Stimulated activated CD8-positive, alpha-beta memory T cell treated with anti-CD3 and anti-CD28 coated beads, Interleukin-2, amount 100 ng/mL, for 1 hour (primary cell): ENCODE measurements at places on chromosomes 2 and 18.

DNA sequence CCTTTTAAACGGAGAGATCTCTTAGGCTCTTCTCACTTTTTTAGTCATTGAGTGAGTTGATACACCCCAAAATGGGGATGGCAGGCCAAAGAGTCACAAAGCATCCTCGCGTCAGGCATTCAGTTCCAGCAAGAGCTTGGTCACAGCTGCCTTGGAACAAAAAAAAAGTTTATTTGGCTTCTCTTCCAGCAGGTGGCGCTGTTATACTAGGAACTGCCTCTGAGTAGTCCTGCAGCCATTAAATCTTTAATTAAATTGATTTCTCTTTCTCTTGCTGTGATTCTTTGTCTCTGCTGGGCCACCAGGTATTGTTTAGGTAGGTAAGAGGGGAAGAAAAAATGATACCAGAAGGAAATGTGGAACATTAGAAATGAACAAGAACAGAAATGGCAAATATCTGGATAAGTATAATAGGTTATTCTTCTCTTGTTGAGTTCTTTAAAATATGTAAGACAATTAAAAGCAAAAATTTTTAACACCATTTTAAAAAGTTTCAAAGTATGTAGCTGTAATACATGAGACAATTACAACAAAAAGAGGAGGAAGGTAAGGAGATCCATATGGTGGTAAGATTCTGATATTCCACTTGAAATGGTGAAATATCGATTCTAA lies 175.1 kb downstream of the GALNT1 start:
- DNase-seq: peak; percentile 4

DNA sequence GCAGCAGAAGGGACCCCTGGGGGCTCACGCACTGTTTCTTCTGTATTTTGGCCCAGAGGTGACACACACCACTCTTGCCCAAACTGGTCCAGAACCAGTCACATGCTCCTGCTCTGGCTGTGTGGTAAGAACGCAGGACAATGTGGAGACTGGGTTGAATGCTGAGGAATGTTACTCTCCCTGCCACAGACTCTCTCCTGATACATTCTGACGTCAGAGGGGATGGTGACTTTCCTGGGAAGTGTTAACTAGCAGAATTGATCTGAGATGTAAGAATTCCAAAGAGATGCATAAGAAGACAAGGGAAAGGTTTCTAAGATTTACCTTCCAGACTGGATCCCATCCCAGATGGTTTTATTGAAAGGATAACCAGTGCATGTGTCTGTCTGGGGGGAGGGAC lies 100.8 kb downstream of the ASB1 start:
- no peak for DNase-seq

- no peak for DNase-seq
These were observed 247.8 kb upstream of the HDAC4 start for GRCh38 chr2:239648607-239649006.

GRCh38 chr2:64094663-64095382 lies 49.4 kb downstream of the PELI1 start:
- DNase-seq: no peak

DNA sequence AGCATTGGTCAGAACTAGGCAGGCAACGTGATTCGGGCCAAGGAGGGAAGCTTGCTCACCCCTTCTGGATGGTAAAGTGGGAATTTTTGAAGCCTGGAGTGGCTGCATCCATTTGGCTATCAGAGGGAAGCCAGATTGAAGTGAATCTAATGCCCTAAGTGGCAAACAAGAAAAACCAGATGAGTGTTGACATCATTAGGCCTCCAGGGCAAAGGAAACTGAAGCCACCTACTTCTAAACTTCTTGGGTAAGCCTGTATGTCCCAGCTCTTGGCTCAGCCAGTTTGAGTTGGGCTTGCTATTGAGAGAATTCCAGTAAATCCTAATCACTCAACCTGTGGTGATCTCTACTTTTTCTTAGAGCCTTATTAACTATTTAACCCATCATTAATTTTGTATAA lies 20.9 kb downstream of the SOX11 start:
- DNase-seq: no peak

DNA sequence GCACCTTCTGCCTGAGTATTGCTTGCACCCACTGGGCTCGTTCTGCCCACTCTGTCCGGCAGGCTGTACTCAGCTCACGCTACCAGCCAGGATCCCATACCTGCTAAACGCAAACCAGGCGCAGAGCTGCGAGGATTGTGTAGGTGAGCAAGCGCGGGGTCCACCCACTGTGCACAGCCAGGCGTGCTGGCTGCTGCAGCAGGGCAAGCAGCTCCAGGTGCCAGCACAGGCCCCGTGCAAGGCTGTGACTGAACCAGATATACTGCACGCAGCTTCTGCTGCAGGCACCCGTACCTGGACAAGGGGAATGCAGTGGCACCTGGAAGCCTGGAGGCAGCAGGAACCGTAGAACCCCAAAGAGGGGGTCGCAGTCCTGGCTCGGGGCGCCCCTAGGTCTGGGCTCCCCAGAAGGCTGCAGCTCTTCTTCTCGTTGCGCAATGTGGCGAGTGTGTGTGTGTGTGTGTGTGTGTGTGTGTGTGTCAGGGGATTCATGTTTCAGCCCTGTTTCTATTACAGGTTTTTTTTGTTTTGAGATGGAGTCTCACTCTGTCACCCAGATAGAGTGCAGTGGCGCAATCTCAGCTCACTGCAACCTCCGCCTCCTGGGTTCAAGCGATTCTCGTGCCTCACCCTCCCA lies 46.1 kb upstream of the RAB1A start:
- DNase-seq: no peak

GRCh38 chr2:138036522-138036921 lies 72.2 kb downstream of the HNMT start:
- DNase-seq: no peak

- no peak for DNase-seq
These were observed 192.2 kb upstream of the HS6ST1 start for GRCh38 chr2:128510701-128511397.

- no peak for DNase-seq
These were observed 235.2 kb downstream of the GCA start for GRCh38 chr2:162579169-162579568.

- DNase-seq: no peak
These were observed 52.6 kb downstream of the VRK2 start for GRCh38 chr2:58099096-58099769.

DNA sequence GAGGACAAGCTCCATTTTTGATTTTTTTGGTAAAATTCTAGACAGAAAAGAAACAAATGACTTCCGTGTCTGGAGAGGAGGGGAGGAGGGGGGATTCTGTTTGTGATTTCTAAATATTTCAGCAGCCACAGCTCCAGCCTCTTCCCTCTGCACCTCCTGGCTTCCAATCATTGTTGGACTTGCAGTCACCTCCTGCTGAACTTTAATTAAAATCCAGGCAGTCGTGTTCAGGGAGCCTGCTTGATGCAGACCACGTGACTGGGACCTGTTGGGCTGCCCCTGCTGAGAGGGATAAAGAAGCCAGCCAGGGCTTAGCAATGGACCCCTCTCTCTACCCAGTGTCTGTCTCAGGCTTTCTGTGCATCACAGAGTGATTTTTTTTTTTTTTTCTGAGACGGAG lies 115.1 kb downstream of the SH3BP4 start:
- no peak for DNase-seq

DNA sequence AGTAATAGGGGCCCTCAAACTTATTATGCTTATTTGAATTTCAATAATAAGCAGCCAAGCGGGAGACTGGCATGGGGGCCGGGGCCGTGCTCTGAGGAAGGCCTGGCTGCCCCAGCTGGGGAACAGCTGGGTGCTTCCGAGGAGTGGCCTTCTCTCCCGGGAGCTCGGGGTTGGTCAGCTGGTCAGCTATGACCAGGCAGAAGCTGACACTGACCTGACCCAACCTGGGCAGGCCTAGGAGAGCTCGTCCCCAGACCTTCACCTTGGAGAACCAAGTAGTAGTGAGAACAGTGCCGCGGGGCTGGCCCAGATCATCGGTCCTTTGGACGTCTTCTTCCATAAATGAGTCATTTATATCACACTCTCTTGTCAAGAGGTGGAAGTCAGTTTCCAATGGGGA lies 36.1 kb downstream of the RRM2 start:
- no peak for DNase-seq

DNA sequence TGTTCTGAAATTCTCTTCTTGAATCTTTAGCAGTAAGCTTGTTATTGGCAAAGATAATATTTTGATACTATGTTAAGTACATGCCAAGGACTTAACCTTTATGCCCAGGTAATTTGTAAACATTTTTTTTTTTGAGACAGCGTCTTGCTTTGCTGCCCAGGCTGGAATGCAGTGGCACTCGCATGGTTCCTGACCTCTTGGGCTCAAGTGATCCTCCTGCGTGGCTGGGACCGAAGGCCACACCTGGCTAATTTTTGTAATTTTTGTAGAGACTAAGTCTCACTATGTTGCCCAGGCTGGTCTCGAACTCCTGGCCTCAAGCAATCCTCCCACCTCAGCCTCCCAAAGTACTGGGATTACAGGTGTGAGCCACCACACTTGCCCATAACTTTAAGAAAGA lies 35.7 kb upstream of the ZCCHC2 start:
- no peak for DNase-seq

- DNase-seq: no peak
These were observed 11.1 kb upstream of the MSGN1 start for GRCh38 chr2:17805166-17805565.

GRCh38 chr2:14752295-14752694 lies 119.8 kb downstream of the LRATD1 start:
- no peak for DNase-seq

GRCh38 chr2:169828141-169828811 lies 1.0 kb downstream of the UBR3 start:
- DNase-seq: no peak

DNA sequence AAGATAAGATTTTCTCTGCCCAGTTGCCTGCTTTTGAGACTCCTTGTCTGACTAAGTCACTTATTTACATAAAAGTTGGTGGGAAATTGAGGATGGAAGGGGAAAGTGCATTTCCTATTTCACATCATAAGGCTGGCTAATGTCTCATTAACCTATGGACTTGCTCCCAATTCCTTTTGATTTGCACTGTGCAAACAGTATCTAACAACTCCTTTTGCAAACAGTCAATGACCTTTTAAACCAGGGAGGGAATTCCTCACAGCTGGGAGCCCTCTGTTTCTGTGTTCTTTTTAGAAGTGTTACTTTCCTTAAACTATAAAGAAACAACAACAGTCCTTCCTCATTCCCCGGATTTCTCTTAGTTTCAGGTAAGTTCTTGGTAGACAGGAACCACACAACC lies 272.8 kb downstream of the RND3 start:
- DNase-seq: no peak

- no peak for DNase-seq
These were observed 221.6 kb downstream of the NR4A2 start for GRCh38 chr2:156110890-156111289.

GRCh38 chr18:2903006-2903405 lies 56.2 kb downstream of the EMILIN2 start:
- DNase-seq: no peak

GRCh38 chr2:135985018-135985825 lies at the start of gene DARS1:
DARS1 (minus strand) TSS chr2:135985626; CDS start chr2:135985468, 158 bp downstream.
- peak; percentile 47 for DNase-seq

- DNase-seq: no peak
These were observed 29.2 kb downstream of the NIFK start for GRCh38 chr2:121707344-121707919.

GRCh38 chr2:214774108-214774507 lies 35.4 kb downstream of the BARD1 start:
- no peak for DNase-seq

DNA sequence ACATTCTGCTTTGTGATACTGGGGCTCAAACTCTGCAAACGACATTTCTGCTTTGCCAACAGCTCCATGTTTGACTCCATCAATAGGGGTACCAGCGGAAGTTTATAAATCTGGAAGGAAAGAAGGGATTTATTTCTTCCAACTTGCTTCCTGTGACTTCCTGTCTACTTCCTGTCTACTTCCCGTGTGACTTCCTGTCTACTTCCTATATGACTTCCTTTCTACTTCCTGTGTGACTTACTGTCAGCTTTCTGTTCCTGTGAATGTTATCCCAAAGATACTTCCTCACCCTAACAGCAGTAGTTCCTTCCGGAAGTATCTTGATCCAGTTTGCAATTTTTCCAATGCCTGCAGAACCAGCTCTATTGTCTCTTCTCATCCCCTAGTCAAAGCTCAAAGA lies 52.0 kb upstream of the MBOAT2 start:
- no peak for DNase-seq

- DNase-seq: no peak
These were observed 139.7 kb downstream of the BCL11A start for GRCh38 chr2:60413814-60414168.

GRCh38 chr2:175168564-175168945 lies 552 bp upstream of the ATF2 start:
- no peak for DNase-seq

- no peak for DNase-seq
These were observed 133.2 kb upstream of the MEIS1 start for GRCh38 chr2:66301767-66302140.

DNA sequence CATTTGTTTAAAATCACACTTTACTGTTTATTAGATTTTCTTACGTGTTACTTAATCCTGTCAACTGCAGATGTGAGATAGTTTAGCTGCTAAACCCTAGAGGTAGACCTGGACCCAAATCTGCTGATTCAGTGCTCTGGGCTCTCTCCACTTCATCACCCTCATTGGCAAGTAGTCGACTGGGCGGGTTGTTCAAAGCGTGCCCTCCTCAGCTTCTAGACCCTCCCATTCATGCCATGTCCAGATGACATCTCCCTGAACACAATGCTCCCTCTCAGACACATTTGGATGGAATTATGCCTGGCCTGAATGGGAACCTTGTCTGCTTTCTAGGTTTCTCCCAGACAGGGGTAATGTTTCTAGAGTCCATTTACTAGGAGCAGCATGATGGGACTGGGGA lies 43.7 kb downstream of the RPIA start:
- DNase-seq: no peak

DNA sequence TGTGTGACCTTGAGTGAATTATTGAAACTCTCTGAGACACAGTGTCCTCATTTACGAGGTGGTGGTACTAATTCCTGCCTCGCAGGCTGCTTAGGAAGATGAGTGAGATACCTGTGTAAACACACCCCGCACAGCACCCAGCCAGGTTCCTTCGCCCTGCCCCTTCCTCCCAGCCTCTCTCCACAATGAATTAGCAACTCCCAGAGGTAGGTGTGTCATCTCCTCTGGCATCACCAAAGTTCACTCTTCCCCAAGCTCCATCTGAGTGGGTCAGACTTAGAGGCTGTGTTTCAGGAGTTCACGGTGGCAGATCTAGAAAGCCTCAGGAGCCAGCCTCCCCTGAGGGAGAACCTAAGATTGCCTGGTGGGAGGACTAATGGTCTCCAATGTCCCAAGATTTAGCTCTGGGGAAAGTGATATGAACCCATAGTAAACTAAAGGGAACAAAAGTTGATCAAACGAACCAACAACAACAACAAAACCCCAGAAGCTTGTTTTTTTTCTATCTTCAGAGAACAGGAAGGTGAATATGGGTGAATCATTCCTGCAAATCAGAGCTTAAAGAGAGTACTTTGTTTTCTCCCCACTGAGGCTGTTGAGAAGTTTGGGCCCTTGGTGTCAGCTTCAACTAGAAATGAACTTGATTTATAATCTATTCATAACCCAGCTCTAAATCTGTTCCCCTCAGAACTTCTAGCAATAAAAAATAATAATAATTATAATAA lies 44.4 kb upstream of the NRP2 start:
- no peak for DNase-seq

- DNase-seq: no peak
These were observed 14.6 kb downstream of the CCNYL1 start for GRCh38 chr2:207725873-207726578.

- no peak for DNase-seq
These were observed 215.3 kb upstream of the CDH19 start for GRCh38 chr18:66819235-66819634.

- DNase-seq: no peak
These were observed 75.4 kb downstream of the ANKRD12 start for GRCh38 chr18:9211955-9212354.

GRCh38 chr2:229728370-229728769 lies 14.0 kb upstream of the DNER start:
- no peak for DNase-seq
